ENCODE measurements at places on chromosomes 11 and 22.

DNA sequence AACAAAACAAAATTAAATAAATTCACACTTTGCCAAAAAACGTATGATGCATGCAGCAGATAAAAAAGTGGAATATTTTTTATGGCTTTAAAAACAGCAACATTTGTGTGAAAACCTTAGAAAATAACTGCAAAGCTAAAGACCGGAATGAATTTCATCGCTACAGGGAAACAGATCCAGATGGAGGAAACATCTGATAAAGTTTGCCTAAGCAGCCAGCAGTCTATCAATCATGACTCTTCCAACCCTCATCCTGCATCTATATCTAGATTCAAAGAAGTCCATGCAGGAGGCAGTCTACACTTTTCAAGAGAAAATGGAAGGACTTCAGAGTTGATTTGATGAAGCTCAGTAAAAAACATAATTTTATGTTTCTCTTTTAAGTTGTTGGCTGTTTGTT is 126.8 kb downstream of the SWAP70 start:
- no peak for DNase-seq

DNA sequence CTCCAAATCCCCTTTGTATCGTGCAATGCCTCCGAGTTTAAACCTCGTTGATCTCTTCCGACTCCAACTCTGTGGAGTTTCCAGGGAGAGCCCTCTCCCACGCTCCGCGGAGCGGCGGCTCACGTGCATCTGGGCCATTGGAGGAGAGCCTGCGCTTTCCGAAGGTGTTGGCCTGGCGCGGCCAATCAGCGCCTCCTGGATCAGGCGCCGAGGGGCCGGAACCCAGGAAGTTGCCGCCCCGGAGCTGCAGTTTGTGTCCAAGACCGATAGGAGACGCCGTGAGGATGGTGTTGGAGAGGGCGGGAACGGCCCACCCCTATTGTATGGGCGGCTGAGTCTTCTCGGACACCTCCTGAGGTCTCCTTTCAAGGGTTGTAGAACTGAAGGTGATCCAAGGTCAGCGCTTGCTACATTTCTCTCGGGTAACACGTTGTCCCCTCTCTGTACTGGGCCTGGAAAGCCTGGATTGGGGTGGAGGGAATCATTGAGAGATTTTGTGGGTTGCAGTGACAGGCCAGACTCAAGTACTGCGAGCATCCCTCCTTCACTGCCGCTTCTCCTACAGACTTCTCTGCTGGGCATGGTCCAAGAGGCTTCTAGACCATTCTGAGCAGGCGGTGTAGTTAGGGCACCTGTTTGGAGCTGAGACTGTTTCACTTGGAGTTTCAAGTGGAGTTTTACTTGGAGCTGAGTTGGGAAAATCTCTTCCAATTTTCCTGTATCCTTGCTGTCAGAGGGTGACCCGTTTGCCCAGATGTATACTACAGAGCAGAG is 1.7 kb downstream of the ADAMTS15 start:
- no peak for DNase-seq

DNA sequence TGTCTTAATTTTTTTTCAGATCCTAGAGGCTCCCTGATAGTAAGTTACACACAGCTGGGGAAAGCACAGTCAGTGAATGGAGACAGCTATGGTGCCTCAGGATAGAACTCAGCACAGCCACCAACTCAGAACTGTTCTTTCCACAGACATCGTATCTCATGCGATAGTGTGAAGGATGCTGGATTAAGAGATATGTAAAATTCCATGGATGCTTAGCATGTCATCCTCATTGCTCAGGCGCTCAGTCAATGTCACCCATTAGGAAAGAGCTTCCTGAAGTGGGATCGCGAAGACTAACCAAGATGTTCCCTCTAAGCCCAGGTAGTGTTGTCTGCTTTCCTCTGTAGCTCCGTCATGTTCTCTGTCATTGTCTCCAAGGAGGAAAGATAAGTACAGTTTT is 1000.4 kb downstream of the OPCML start:
- DNase-seq = no peak

DNA sequence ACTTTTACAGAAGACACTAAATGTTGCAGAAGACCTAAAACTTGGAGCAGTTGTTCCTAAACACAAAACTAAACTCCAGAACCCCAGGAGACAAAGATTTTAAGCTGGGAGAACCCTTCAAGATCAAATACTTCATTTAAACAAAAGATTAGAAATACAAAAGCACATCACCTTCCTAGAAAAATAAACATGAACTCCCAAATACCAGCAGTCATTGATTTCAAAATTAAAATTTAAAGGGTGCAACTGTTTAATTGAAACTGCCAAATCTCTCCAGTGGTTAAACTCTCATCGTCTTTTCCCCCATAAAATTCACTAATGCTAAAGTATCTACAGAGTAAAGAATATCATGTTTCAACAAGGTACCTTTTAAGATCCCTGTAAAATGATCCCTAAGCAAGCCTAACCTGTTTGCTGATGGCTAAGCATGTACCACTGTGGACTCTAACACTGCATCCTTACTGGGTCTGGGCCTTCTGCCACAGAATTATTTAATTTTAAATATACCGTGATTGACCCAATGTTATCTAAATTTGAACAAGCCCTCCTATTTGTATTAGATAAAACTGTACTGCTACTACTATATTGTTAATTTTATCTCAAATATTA is 53.7 kb upstream of the CCDC34 start:
- DNase-seq = no peak

GRCh38 chr11:43497144-43497543 is 138.4 kb downstream of the TTC17 start:
- no peak for DNase-seq

DNA sequence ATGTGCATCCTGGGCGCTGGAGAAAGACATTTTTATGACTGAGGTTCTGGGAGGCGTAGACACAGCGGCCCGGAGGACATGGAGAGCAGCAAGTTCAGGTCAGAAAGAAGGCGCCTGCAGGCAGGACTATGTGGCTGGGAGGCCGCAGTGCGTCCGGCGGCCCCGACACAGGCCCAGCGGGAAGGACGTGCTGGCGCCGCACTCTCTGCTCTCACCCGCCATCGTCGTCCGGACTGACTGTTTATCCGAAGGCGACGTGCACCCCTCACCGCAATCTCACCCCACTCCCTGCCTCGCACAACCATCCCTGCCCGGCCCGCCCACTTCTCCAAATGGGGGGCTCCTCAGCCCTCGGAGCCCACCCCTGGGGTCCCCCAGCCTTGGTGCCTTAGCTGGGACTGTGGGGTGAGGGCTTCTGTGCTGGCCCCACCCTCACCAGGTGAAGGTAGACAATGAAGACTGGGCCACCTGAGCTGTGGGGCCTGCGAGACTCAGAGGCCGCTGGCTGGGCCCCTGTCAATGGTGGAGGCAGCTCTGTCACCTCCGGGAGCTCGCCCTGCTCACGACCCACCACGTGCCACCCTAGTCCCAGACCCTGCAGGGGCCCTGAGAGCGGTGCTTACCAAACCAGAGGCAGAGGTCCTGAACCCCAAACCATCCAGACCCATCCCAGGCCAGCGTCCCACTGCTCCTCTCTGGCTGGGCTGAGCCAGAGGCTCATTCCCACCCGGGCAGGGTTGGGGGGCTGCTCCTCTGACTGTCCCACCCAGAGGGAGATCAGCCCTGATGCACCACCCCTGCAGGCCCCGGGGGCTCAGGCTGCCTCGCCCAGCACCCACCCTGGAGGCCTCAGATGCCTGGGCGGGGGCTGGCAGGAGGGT is 16.2 kb upstream of the MUC5B start:
- DNase-seq = no peak

GRCh38 chr11:114050258-114050927 is 9.1 kb upstream of the ZBTB16 start:
- DNase-seq = no peak

DNA sequence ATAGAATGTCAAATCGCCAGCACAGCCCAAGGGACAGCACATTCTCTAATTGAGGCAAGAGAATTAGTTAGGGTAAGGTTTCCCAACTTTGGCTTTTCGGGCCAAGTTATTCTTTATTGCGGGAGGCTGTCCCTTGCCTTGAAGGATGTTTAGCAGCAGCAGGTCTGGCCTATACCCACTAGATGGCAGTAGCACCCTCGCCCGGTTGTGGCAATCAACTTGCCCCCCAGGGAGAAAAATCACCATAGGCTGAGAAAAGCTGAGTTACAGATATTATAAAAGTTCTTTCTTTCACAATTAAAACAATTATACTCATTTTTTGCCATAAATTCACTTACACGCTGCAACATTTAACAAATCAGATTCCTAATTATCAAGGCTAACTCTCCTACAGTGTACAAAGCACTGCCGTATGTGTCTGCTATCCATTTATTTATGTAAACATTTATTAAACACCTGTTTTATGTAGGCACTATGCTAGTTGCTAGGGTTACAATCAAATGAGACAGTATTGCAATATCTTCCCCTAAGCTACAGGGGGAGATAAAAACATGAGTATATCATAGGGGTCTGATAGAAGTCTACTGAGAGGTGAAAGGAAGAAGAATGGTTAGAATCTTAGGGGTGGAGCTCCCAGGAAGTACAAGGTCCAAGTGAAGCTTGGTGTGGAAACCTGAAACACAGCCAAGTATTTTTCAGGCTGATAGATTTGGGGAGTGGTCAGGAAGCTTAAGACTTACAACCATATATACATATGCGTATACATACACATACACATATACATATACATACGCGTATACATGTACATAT is 452.3 kb downstream of the RAB38 start:
- DNase-seq = no peak

DNA sequence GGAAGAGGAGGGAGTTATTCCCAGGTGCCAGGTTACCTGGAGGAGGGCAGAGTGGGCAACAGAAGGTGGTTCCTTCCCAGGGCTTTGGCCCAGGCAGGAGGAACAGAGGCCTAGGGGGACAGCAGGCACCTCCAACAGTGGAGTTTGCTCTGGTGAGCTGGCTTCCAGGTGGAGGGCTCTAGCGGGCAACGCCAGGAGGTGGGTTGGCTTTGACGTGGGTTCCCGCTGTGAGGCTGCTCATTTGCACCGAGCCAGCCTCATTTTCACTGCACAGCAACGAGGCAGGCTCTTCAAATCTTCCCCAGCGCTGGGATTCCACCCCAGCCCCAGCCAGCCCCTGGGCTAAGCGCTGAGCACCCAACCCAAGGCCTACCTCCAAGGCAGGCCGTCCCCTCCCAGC is 8.1 kb downstream of the IGSF9B start:
- DNase-seq = no peak

DNA sequence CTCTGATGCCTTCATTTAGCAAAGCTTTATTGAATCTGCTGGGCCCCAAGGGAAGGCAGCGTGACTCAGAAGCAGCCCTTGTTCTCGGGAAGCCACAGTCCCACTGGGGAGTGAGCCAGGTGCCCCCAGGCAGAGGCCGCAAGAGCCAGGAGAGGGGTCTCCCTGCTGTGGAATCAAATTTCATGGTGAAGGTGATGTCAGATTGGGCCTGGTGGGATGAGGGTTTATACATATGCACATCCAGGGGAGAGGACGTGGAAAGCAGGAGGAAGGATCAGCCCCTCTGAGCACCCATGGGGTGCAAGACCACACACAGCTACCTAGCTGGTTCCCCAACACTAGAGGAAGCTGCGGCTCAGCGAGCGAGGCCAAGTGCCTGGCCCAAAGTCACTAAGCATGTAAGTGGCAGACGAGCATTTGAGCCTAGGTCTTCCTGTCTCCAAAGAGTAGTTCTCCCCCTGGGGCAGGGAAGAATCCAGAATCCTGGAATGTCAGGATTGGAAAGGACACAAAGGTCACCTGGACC is 2.0 kb downstream of the SYNGR1 start:
- DNase-seq = no peak

GRCh38 chr22:24989541-24989951 is 37.0 kb downstream of the KIAA1671 start:
- DNase-seq = no peak

DNA sequence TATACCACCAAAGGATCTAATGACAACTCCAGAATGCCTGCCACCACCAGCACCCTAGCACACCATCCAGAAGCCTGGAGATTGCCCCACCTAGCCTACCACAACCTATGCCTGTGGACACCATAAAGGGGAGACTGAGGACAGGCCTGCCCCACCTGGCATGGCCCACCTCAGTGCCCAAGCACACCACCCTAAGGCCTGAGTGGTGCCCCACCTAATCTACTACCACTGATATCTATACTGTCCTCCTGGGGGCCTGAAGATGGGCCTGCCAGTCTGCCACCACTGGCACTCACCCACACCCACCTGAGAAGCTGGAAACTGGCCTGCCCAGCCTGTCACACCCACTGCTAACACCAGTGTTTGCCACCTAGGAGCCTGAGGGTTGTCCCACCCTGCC is 31.8 kb downstream of the SAA4 start:
- no peak for DNase-seq

DNA sequence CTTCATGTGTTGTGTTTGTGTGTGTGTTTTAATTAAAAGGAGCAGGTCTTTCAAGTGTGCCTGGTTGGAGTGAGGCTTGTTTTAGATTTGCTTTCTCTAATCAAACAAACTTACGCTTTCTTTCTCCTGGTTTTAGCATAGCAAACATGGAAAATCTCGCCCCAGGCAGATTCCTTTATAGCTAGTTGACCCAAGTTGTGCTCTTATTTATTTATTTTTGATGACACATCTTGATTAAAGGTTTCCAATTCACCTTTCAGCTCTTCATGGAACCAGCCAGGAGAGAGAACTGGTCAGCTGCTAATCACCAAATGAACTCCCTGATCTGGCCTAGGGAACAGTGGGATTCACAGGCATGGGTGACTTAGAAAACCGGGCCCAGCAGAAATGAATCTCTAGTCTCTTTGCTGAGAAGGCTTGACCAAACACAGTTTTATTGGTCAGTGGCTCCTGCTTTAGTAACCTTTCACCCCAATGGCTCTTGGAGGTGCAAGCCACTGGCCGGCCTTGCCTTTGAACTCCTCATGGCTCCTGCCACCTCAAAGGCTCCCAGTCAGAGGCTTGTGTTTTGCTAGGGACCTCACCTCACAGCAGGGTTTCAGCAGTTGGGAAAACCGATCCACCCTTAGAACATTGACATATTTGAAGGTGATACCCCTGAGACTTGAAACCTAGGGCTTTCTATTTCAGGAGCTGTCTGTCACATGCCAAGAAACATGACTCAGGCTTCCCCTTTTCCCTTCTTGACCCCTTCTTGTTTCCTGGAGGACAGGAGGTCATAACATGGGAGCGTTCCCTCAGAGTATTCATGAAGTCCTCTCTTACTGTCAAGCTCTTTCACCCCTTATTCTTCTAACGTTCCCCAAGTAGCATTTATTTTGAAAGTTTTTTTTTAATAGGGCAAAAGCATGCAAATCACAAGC is 48.8 kb downstream of the EXT2 start:
- no peak for DNase-seq

- DNase-seq = no peak
These were observed 34.9 kb downstream of the SCUBE2 start for GRCh38 chr11:9056467-9056866.

DNA sequence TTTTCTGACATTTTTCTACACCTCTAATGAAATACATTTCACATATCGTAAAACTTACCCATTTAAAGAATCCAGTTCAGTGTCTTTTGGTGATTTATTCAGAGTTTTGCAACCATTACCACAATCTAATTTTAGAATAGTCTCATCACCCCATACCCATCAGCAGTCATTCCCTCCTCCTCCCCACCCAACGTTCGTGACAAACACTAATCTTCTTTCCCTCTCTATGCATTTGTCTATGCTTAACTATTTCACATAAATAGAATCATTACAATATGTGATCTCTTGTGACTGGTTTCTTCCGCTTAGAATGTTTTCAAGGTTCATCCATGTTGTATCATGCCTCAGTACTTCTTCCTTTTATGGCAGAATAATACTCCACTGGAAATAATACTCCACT is 9.5 kb downstream of the TTC28 start:
- no peak for DNase-seq
